ENCODE measurements at places on chromosomes 11 and 22.
A peak's percentile ranks its signal among the peaks of the same experiment; 100 is the strongest.

DNA sequence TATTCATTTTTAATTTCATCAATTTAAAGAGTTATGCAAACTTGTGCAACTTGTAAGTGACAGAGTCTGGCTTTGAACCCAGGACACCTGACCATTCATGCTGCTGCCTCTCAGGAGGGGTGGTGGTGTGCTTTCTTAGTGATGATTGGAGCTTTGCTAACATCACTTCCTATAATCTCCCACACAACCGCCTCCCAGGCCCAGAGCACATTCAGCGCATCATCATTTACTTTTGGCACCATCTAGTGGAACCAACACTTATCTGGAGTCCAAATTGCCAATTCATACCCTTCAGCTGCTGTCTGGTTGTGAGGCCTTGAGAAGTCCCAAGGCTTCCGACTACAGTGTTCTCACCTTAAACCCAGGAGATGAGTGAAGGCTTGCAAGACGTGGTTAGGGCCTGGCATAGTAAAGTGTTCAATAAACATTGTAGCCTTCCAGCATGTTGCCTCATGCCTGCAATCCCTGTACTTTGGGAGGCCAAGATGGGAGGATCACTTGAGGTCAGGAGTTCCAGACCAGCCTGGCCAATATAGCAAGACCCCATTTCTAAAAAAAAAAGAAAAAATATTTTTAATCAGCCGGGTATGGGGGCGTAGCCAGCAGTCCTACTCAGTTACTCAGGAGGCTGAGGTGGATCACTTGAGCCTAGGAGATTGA lies 1.1 kb upstream of the TTLL1 start:
- DNase-seq, result peak; percentile 97

- DNase-seq, result peak; percentile 57
Measured at GRCh38 chr11:32172848-32173834, 82.3 kb downstream of the RCN1 start.

DNA sequence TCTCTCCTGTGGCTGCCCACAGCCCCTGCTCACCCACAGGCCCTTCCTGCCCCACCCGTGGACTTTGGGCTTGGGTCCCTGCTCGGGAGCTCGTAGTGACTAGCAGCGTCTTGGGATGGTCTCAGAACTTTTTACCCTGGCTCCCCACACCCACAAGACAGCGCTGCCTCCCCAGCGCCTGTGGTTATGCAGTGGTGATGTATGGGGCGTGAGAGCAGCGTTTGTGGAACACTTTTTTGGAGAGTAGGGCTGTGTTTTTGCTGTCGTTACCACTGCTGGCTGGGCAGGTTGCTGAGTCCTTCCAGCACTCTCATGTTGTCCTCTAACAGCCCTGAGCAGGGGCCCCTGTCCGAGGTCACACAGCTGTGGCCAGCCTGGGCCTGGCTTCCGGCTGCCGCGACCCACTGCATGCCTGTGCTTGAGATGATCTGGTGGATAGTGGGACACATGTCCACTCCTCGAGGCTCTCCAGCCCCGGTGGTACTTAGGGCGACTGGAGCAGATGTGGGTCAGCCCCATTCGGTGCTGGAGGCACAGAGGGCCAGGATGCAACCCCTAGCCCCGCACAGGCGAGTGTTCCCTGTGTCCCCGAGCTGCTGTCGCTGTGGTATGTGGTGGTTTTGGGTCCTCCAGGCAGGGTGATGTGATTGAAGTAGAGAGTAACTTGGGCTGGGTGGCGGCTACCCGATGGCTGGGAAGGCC lies 7.1 kb upstream of the GRAMD4 start:
- peak; percentile 84 for DNase-seq

DNA sequence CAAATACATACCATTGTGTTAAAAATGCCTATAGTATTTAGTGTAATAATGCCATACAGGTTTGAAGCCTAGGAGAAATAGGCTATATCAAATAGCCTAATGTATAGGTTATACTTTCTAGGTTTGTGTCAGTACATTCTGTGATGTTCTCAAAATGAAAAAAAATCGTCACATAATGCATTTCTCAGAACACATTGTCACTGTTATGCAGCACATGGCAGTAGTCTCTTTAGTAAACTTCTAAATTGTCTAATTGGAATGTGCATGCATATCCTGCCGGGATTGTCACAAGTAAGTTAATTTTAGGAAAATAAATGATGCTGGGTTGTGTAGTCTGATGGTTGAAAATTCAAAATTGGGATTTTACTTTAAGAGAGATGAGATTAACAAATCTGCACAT lies 920.1 kb upstream of the CNTN5 start:
- DNase-seq, result no peak

GRCh38 chr22:17921871-17922821 lies 102.2 kb downstream of the MICAL3 start:
- no peak for DNase-seq

DNA sequence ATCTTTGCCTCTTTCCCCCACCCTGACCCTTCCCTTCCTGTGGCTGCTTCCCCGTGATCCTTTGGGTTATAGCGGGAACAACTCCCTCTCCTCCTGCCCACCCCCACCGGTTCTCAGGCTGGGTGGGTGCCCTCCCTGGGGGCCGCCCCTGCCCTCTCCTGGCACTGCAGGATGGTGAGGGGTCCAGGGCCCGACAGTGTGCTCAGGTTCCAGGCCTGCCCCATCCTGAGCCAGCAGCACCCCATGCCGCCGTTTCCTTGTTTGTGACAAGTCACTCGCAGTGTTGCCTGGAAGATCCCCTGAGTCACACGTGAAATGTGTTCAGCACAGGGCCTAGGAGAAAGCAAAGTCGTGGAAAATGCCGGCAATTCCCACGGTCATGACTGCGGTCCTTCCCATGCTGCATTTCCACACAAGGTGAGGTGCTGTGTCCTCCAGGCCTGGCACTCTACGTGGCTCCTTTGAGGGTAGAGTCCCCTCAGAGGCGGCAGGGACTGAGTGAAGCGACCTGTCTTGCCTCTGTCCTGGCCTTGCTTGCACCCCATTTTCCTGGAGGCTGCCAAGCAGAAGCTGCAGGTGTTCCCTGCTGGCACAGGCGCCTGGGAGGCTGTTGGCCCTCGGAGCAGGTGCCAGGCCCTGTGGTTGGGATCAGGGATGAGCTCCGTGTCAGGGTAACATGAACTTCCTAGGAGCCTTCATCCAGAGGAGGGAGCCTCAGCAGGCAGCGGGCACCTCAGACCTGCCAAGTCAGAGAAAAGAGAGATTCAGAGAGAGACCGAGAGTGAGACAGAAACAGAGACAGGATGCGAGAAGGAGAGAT lies 80.5 kb upstream of the LINC01488 start:
- DNase-seq, result no peak

GRCh38 chr11:11313426-11313825 lies 39.6 kb downstream of the CSNK2A3 start:
- peak; percentile 24 for DNase-seq

- DNase-seq, result no peak
Measured at GRCh38 chr22:49771266-49772065, 56.2 kb downstream of the BRD1 start.

- DNase-seq, result peak; percentile 76
Measured at GRCh38 chr22:36194971-36195370, 6.6 kb downstream of the APOL4 start.

GRCh38 chr11:126703662-126704061 lies 296.9 kb downstream of the KIRREL3 start:
- DNase-seq, result no peak

DNA sequence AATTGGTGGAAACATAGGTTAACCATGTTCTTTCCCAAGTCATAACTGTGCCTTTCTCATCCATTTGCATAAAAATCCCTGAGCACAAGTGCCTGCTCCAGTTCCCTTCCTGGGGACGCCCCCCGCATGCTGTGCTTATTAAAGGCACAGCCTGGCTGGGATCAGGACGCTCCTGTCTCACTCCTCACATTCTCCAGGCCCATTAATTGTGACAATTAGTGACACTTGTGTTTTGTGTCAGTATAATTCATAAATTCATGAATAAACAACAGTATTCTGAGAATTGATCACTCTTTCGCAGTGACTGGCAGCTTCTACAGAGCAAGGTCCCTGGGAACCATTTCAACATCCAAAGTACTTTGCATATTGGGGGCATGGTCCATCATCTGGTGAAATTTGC lies 1354.4 kb downstream of the TBC1D22A start:
- no peak for DNase-seq

GRCh38 chr11:294780-295179 lies 4.5 kb downstream of the IFITM5 start:
- no peak for DNase-seq

DNA sequence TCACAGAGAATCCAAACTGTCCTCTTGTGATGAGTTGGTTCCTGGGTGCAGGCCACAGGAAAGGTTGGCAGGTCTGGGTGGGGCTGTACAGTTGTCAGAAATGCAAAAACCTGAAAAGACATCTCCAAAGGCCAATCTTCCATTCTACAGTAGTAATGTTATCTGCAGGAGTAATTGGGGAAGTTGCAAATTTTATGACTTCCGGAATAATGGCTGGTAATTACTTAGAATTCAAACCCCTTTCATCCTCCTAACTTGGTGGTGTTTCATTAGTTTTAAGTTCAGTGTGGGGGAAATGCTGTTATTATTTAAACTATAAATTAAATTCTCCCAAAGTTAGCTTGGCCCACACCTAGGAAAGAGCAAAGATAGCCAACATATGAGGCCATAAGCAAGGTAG lies 64.7 kb upstream of the FAT3 start:
- no peak for DNase-seq

DNA sequence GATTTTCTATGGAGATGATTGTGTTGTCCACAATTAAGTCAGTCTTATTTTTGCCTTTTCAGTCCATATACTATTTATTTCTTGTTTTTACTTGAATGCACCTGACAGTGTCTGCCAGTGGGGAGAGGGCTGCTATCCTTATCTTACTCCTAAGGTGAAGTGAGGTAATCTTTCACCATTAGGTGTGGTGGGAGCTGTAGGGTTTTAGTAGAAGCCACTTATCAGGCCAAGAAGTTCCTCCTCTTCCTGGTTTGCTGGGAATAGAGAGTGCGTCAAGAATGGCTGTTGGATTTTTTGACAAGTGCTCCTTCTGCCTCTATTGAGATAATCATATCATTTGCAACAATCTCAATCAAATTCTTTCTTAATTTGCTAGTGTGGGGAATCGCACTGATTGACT lies 108.4 kb downstream of the KCNQ1 start:
- DNase-seq, result no peak

- DNase-seq, result no peak
Measured at GRCh38 chr11:92500453-92500852, 275.8 kb downstream of the FAT3 start.

DNA sequence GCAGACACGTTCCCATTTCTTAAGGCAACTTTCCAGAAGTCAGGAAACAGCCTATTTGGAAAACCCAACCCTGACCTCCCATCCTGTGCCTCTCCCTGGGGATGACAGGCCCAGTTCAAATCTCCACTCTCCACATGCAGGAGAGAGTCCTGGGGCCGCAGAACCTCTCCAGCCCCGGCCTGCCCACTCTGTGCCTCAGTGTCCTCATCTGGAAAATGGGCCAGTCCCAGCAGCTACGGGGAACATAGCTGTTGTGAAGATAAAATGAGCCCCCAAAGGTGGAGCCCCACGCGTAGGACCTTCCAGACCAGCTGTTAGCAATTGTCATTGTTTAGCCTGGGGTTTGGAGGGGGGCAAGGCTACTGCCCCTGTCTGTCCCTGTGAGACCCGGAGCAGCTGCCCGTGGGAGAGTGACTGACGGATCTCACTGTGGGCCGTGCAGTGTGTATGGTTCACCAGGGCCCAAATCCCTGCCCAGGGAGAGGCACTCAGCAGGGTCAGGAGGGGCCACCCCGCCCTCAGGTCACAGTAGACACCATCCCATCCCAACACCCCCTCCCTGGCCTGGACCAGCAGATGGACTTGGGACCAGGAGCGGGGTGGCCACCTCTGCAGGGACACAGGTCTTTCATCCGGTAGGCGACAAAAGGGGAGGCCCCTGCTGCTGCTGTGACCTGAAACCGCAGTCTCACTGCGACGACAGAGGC lies 145.9 kb downstream of the CTTN start:
- DNase-seq, result no peak

DNA sequence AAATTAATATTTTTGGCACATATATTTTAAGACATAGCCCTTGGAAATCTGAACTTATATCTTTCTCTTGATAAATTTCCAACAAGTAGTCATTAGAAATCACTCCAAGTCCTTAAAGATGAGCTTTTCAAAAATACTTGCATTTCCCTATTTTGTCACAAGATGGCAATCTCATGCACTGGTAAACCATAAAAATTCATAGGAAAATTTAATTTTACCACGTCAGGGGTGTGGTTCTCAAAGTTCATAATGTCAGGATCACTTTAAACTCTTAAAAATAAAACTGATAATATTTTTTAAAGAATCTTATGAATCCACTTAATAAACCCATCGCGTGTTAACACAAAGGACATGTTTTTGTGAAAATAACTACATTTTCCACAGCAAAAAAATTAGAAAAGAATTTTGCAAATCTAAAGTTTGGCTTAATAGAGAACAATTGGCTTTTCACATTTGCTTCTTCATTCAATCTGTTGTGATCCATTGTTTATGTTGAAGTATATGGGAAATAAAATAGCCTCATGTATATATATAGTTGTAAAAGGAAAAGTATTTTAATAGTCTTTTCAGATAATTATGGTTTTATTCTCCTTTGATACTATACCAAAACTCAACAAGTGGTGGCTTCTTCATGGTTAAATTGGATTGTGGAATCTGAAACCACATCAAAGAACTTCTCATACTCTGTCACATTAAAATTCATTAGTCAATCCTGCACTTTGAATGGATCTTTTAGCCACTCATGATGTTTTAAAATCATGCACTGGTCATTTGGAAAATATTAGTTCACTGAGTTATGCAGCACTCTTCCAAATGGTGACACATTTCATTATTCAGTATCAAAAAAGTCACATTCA lies 169.1 kb downstream of the CADM1 start:
- DNase-seq, result peak; percentile 48

- DNase-seq, result no peak
Measured at GRCh38 chr11:127362754-127363308, 362.3 kb upstream of the KIRREL3 start.

DNA sequence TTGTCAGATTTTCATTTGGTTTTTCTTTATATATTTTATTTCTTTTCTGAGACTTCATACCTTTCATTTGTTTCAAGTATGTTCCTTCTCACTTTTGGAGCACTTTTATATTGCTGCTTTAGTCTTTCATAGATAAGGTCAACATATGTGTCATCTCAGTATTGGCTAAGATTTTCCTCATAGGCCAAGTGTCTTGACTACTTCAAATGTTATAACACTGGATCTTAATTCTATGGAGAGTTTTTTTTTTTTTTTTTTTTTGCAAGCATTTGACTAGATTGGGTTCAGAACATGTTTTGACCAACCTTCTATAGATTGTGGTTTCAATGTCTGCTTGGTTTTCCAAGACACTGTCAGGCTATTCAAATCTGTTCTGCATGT lies 69.0 kb upstream of the NARS2 start:
- DNase-seq, result no peak

DNA sequence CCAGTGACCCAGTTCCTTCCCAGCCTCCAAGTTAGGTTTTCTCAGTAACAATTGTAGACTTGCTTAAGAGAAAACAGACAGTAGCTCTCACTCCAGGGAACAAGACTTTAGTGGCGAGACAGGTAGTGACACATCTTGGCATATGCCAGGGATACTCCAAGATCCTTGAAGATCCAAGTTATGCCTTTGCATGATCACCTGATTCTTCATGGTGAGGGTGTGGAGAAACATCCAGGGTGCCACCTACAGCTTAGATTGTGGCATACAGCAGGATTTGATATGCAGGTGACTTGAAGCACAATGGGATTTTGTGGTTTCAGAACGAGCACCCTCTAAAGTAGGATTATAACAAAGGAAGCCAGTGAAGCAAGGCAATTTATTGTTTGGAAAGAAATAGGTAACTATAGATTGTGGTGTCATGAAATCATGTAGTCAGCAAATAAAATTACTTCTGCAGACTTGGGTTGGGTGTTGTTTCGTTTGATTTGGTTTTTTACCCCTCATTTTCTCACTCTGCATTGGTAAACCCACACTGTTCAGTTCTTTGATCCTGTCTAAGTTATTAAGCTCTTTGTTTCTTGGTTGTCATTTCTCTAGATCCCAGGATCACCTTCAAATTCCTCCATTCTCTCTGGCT lies 9.2 kb downstream of the POU2AF3 start:
- DNase-seq, result no peak
